ENCODE measurements at places on chromosomes 7 and 10. TPM values are rescaled to one million over a fixed set of nuclear protein-coding genes. Genes with fewer than 3 reads are reported as not detected.

DNA sequence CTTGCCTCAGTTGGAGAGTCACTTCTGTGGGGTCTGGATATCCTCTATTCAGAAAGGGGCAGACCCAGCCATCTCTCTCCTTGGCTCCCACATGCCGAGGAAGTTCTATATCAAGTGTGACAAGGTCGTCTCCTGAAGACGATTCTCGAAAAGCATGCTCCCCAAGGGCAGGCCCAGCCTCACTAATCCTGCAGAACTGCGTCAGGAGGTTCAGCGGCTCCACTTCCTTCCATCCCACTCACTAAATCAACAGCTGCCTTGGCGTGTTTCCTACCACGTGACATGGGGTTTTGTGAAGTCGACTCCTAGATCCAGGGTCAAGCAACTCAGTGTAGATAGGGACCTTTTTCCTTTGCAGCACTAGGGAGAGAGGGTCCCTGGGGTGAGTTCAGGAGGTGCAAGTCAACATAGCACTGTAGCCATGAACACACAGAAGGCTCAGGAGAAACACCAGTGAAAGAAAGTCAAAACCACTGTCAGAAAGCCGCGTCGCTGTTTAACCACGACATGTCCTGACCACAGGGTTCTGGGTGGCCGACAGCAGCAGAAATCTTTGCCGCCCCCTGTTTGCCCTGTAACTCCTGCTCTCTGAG lies 156.4 kb downstream of the PRPF18 start:
- no peak for DNase-seq

GRCh38 chr10:12091421-12091820 lies 22.7 kb downstream of the DHTKD1 start:
- DNase-seq: no peak

Gene HMX3
- not detected for total RNA-seq

- peak; percentile 42 for DNase-seq
Measured at GRCh38 chr10:112650588-112651030, 203.6 kb downstream of the VTI1A start.

DNA sequence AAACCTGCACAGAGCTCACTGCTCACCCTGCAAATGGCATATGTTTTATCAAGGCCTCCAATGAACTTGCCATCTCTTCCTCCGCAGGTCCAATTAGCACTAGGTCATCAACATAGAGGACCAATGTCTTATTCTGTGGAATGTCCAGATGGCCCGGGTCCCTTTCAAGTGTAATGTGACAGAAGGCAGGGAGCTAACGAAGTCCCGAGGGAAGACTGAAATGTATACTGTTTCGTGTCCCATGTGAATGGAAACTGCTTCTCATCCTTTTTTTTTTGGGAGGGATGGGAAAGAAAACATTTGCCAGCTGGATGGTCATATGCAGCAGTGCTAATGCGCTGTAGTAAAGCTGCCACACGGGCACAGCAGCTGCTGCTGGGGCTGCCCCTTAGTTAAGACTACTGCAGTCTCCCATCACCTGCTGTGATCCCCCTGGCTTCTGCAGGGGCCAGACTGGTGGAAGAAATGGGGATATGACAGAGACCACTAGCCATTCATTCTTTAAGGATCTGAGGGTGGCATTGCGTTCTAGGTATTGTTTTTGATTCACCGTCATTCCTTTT lies 61.7 kb upstream of the CCNY start:
- no peak for DNase-seq

Gene CYP2C19
- not detected for total RNA-seq

Gene RBM17
- total RNA-seq: 39.4 TPM

Gene SLC26A4
- not detected for total RNA-seq

GRCh38 chr10:89299031-89299430 lies 2.8 kb upstream of the IFIT2 start:
- DNase-seq: no peak

DNA sequence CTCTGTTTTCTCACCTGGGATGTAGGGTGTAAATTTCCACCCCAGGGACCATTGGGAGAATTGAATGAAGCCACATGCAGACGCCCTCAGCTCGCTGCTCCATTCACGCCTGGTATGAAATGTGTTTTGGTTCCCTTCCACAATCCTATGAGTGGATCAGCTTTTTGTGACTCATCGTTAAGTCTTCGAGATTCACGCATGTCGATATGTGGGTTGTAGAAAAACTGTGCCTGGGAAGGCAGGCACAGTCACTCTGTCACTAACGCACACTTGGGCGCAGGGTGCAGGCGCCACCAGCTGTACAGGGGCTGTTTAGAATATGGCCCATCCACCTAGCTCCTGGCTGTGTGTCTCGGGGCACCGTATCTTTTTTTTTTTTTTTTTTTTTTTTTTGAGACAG lies 64.2 kb upstream of the SH2B2 start:
- no peak for DNase-seq

DNA sequence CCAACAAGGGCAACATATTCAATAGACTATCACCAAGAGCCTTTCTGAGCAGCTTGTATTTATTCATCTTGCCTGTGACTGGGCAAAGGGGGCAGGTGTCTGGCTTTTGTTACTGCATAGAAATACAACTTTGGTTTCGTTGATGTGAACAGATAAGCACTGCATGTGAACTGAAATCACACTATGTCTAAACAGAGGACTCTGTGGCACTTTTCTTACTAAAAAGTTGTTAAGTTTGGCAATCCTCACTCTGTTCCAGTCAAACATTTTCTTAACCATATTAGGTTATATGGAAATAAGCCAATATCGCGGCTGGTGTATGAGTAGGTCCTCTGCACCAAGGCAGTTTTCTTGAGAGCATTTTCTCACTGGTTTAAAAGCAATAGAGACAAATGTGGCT lies 48.5 kb downstream of the CALD1 start:
- no peak for DNase-seq

- peak; percentile 85 for DNase-seq
Measured at GRCh38 chr10:24952707-24953645, 570 bp upstream of the PRTFDC1 start.

DNA sequence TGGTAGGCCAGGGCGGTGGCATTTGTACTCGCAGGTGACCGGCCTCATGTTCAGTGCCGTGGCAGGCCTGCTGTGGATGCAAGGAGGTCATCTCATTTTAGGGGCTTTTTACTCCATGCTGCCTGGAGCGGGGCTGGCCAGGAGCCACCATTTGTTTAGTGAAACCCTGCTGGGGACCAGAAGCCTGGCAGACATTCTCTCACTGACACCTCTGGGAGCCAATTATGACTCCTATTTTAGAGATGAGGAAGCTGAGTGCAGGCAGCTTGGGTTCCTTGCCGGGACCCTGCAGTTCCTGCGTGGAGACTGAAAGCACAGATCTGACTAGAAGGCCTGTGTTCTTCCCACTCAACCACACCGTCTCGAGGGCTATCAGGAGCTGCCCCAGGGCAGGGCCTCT lies 186.6 kb downstream of the FANK1 start:
- no peak for DNase-seq

DNA sequence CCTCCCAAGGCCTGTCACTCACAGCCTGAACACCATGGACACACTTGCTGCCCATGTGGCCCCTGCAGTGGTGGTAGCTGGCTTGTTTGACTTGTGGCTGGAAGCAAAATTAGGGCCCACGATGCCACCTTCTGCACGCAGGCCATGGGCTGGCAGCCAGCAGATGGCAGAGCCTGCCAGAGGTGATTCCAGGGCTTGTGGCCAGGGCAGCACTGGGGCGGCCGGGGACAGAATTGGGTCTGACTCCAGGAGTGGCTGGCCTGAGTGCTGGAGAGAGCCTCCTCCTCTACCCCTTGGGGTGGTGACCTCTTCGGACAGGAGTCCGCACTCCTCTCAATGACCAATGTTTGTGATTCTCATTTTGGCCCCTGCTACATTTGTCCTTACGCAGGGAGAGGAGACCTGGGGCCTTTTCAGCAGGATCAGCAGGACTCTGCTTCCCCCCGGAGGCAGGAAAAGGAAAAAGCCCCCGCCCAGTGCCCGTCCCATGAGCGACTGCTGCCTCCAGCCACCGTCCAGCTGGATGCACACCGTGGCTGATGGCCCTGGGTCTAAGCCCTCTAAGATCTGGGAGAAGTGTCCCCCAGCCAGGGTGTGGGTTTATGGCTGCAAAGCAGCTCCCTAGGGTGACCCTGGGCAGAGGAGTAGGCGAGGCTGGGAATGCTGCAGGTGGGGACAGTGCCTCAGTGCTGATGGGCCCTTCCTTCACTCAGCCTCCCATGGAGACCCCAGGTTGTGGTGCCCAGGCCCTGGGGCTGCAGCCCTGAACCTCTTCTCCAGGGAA lies 26.5 kb downstream of the DNAJB12 start:
- DNase-seq: peak; percentile 79

Gene INHBA
- total RNA-seq: 5.7 TPM

Gene EN2
- not detected for total RNA-seq

Gene BMPR1A
- total RNA-seq: 39.4 TPM

DNA sequence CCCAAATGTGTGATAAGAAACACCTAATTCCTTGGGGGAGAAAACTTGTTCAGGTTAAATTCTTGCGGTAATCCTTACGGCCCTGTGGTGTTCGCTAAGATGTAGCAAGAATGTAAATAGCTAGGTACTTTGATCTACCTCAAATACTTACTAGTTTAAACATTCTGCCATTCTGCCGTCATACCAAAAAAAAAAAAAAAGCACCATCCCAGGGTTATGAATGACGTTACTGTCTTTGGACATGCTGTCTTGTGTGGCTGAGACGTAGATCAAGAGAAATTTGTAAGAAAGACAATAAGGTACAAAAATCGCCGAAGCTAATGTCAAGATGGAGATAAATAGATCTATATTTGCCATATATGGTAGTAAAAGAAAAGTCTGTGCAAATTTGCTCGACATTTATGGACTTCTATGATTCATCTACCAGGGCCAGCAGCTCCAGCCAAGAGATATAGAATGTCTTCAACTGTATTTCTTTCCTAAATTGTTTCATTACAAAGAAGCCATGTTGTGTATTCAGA lies 195.6 kb downstream of the CUX1 start:
- peak; percentile 68 for DNase-seq

DNA sequence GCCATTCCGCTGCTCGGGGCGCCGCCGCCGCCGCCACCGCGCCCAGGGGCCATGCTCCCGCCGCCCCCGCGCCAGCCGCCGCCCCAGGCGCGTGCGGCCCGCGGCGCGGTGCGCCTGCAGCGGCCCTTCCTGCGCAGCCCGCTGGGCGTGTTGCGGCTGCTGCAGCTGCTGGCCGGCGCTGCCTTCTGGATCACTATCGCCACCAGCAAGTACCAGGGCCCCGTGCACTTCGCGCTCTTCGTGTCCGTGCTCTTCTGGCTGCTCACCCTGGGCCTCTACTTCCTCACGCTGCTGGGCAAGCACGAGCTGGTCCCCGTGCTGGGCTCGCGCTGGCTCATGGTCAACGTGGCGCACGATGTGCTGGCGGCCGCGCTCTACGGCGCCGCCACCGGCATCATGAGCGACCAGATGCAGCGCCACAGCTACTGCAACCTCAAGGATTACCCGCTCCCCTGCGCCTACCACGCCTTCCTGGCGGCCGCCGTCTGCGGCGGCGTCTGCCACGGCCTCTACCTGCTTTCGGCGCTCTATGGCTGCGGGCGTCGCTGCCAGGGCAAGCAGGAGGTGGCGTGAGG lies 383 bp downstream of the MARVELD1 start:
- peak; percentile 75 for DNase-seq

Gene RET
- 0.09 TPM for total RNA-seq

Data from cardiac muscle cell (in vitro differentiated cells and primary cell).